ENCODE measurements at places on chromosomes 11 and 22. TPM values are rescaled to one million over a fixed set of nuclear protein-coding genes. Genes with fewer than 3 reads are reported as not detected.

- DNase-seq, result no peak
Measured at GRCh38 chr11:11789735-11790369, 51.9 kb upstream of the USP47 start.

GRCh38 chr11:126790550-126791081, 210.0 kb downstream of the KIRREL3 start:
- no peak for DNase-seq

- DNase-seq, result no peak
Measured at GRCh38 chr22:46738647-46739093, 618 bp upstream of the CERK start.

DNA sequence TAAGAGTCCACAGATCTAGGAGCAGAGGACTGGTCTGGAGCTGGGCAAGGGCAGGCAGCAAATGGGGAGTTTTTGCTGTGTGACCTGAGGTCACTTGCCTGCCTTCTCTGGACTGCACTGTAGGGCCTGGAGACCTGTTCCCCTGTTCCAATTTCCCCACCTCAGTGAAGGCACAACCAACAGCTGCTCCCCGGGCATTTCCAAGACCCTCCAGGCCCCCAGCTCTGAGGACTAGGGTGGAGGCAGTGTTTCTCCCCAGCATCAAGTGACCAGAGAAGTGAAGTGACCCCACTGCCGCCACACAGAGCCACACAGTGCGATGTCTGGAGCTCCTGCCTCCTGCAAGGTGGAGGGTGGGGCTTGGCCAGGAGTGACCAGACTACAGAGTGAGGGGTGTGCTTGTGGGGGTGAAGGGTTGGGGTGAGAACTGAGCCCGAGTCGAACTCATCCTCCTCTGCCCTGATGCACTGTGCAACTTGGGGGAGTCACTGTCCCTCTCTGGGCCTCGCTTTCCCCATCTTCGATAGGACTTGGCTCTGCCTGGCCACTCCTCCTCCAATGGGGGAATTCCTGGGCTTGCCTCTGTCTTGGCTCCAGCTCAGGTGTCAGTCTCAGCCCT, 21.6 kb downstream of the P2RY2 start:
- DNase-seq, result peak; percentile 25

DNA sequence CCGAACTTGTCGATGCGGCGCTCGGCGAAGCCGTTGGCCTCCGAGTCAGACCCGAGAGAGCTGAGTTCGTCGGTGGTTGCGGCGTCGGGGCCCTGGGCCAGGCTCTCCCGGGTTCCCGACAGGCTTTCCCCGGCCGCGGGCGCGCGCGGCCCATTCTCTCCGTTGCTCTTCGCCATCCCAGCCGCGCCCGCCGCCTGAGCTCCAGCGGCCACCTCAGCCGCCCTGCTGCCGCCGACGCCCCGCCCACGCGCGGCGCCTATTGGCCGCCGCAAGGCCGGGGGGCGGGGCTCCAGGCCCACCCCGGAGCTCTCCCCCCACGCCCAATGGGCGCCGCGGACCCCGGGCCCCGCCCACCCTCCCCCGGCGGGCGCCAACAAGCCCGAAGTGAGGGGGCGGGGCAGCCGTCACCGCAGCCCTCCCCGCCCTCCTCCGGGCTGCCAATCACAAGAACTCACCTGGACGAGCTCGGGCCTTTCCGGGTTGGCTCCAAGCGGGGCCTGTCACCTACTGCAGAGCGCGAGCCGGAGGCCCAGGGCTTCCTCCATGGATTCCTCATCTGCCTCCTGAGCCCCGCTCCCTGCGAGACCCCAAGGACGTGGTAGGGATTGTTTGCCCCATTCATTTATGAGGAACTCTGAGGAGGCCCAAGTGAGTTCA, at the start of gene TBC1D10A:
Gene TBC1D10A (minus strand): TSS at position 236 of the 657 bp plus-strand sequence. CDS start 60 bp downstream, at position 176.
- DNase-seq, result peak; percentile 94

GRCh38 chr11:74464746-74465145, 2.6 kb downstream of the KCNE3 start:
- no peak for DNase-seq

DNA sequence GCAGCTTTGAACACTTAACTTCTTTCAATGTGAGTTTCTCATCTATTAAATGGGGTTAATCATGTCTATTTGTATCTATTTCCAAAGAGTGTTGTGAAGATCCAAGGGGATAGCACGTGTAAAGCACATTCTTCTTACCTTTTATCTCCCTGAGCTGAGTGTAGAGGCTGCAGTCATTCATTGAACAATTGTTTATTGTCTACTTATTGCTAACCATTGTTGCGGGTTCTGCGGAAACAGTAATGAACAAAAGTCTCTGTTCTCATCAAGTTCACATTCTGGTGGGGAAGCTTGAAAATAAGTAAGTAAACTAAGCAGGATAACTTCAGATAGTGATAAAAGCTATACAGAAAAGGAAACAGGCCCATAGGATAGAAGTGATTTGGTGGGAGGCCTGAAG, 27.4 kb upstream of the PLET1 start:
- no peak for DNase-seq

GRCh38 chr11:76551400-76551799, 106.6 kb downstream of the EMSY start:
- DNase-seq, result no peak

DNA sequence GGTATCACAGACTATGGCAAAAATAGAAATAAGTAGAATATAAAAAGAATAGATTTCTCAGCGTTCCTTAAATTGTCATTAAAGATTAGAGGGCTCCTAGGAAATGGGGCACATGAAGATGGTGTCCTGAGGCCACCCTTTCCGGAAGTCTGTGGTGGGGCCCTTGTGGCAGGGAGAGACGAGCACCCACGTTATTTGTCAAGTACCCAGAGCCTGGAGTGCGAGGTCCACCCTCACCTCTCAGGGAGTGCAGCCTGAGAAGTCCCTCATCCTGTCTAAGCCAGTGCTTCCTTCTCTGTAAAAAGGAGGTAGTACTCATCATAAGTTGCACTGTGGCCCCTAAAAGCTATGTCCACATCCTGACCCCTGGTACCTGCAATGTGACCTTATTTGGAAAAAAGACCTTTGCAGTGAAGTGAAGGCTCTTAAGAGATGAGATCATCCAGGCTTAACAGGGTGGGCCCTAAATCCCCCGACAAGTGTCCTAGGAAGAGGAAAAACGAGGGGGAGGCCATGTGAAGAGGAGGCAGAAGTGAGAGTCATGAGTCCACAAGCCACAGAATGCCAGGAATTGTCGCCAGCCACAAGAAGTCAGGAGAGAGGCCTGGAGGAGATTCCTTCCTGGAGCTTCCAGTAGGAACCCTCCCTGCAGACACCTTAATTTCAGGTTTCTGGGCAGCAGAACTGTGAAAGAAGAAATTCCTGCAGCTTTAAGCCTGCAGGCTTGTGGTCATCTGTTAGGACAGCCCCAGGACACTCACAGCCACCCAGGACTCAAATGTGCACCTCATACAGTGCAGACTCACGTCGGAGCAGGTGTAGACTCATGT, 76.8 kb upstream of the CCND1 start:
- DNase-seq, result peak; percentile 35

DNA sequence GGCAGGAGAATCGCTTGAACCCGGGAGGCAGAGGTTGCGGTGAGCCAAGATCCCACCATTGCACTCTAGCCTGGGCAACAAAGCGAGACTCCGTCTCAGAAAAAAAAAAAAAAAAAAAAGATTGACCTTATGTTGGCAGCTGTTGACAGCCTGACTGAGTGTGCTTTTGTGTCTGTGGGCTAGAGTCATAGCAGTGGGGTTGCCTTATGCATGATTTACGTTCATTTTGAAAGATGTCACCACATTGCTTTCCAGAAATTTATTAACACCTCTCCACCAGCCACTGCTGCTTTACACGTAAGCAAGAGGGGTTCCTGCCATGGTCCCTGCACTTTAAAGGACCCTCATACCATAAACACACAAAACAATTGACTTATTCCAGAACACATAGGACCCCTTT, 21.0 kb downstream of the ASRGL1 start:
- no peak for DNase-seq

- DNase-seq, result no peak
Measured at GRCh38 chr11:44316659-44317240, 6.8 kb upstream of the ALX4 start.

- peak; percentile 71 for DNase-seq
Measured at GRCh38 chr22:48088926-48089536, 1326.6 kb downstream of the TBC1D22A start.

- peak; percentile 80 for DNase-seq
Measured at GRCh38 chr22:24525416-24526037, 29.4 kb downstream of the GUCD1 start.

DNA sequence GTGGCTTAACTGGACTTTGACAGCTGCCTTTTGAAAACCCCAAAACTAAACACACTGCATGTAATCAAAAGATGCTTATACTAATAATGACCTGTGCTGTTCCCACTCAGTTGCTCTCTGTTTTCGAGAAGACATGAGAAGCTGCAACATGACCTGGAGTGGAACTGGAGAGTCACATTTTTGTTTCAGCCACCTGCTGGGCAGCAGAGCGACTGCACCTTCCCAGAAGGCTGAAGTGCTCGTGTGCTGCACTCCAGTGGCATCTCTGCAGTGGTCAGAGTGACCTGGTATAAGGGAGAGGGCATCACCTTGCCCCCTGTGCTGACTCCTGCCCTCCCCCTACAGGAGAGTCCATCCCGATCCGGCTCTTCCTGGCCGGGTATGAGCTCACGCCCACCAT, 8.6 kb downstream of the THYN1 start:
- no peak for DNase-seq

GRCh38 chr11:130156108-130157022, 3.2 kb upstream of the ST14 start:
- DNase-seq, result no peak

DNA sequence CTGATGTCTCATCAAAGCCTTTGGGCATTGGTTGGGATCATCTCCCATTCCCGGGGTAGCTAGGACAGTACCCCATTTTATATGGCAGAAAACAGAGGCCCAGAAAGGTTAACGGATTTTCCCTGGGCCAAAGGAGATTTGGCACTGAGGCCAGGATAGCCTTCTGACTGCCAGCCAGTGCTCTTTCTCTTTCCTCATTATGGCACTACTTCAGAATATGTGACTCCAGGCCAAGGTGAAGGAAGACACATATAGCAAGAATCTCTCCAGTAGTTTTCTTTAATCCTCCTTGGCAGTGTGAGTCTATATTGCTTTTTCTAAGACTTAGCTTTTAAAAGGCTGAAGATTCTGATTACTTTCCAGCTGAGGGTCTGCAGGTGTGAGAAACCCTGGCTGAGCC, 94.8 kb upstream of the AMOTL1 start:
- no peak for DNase-seq

GRCh38 chr22:26553056-26553752, 36.7 kb downstream of the TPST2 start:
- DNase-seq, result no peak

DNA sequence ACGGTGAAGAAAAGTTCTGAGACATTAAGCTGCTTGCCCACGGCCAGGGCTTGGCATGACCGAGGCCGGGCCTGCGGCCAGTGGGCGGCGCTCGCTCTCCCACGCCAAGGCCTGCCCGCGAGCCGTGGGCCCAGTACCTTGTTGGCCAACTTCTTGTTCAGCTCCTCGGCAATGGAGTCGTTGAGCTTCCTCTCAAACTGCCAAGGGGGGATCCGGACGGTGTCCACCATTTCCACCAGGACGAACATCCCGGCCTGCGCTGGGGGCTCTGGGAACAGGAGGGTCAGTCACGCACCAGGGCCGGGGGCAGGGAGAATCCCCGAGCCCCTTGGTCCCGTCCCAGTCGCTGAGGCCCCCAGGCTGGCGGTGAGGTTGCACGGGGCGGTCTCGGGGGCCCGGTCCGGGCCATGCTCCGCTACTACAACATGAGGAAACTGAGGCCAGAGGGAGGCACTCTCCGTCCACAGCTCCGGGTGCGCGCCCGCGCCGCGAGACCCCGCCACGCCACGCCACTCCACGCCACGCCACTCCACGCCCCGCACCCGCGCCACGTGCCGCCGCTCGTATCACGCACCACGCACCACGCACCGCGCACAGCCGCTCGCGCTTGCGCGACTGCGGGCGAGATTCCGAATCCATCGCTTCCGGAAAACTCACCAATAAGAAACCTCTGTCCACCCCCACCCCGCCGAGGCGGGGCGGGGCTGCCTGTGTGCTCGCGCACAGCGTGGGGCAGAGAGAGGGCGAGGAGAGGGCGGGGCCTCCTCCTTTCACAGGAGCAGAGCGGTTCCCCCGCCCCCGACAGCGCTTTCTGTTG, at the start of gene POLR3H:
Gene POLR3H (minus strand): TSS at position 617 of the 817 bp plus-strand sequence. CDS start 369 bp downstream, at position 248.
- DNase-seq, result peak; percentile 99

Gene TESMIN
- total RNA-seq, result not detected

Gene TANGO2
- 36.6 TPM for total RNA-seq

Gene INTS4
- total RNA-seq, result 30.4 TPM

Gene UCP3
- 2.8 TPM for total RNA-seq

Gene TMPRSS6
- total RNA-seq, result not detected

Gene RDX
- total RNA-seq, result 64.1 TPM

Gene TMEM225
- not detected for total RNA-seq
